ENCODE measurements at places on chromosomes 7 and 10. TPM values are rescaled to one million over a fixed set of nuclear protein-coding genes. Genes with fewer than 3 reads are reported as not detected.

KCND2 gene
- 0.30 TPM for total RNA-seq

ZNF425 gene
- total RNA-seq: 1.7 TPM

GBF1 gene
- 28.4 TPM for total RNA-seq

DNA sequence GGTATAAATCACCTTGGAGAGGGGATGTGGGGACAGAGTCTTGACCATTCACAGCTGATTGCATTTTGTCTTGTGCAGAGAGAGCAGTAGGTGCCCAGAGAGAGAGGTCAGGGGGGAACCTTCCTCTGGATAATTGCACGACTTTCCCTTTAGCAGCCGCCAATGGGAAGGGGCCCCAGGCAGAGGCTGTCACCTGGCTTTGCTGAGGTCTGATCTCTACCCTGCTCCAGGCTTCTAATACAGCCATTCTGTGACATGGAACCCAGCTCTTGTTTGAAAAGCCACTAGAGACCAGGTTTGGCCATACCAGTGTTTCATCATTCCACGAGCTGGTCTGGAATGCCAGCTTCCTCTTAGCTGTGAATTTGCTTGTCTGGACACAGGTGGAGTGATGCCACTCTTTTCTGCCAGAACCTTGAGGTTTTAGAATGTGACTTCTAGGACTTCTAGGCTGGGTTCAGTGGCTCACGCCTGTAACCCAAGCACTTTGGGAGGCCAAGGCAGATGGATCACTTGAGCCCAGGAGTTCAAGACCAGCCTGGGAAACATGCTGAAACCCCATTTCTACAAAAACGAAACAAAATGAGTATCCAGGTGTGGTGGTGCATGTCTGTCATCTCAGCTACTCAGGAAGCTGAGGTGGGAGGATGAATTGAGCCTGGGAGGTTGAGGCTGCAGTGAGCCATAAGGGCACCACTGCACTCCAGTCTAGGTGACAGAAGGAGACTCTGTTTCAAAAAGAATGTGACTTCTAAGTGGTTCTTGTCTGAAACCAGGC lies 159.9 kb downstream of the CAMK1D start:
- H3K27ac ChIP-seq: no peak overlapping the region
- H3K4me1 ChIP-seq: no peaks in the 10 kb centered on the region
- H3K36me3 ChIP-seq: no peaks in the 10 kb centered on the region
